Mesothelial cell of epicardium (in vitro differentiated cells): ENCODE measurements at places on chromosomes 16 and 17.

DNA sequence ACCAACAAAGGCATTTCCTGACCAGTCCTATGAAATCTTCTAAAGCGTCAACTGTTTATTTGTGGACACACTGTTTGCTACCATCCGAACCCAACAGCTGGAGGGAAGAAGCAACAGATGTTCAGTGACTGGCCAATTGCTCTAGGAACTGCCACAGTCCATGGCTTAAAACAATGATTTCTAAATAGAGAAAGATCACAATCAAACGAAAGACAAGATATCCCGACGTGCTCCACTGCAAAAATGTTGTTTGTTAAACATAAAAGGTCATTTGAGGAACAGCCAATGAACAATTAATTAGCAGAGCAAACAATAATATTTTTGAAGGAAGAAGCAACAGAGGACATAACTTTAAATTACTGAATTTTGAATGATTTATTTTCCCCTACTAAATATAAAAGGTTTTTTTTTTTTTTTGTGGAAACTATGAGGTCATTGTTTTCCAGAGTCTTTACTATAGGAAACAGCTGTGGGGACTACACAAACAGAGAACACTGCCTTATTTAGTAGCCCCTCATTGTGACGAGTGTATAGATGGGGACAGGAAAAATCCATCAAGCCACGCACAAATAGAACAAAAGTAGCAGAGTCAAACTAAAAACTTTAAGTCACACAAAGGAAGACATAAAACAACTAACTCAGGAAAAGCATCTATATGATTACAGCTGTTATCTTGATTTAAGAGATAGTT, 17.2 kb downstream of the USP31 start:
- no peak for DNase-seq

- DNase-seq, result no peak
Observed at GRCh38 chr16:75379911-75380847, 53.1 kb downstream of the CFDP1 start.

GRCh38 chr16:3950343-3951193, 70.1 kb upstream of the CREBBP start:
- DNase-seq, result peak; percentile 58

DNA sequence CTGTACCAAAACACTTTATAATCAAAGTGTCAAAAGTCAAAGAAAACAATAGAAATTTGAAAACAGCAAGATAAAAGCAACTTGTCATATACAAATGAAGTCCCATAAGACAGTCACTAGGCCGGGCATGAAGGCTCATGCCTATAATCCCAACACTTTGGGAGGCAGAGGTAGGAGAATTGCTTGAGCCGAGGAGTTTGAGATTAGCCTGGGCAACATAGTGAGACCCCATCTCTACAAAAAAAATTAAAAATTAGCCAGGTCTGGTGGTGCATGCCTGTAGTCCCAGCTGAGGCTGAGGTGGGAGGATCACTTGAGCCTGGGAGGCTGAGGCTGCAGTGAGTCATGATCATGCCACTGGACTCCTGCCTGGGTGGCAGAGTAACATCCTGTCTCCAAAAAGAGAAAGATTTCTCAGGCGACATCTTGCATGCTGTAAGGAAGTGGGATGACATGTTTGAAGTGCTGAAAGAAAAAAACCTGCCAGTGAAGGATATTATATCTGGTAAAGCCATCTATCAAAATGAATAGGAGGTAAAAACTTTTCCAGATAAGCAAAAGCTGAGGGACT, 98.7 kb upstream of the NACA2 start:
- no peak for DNase-seq

GRCh38 chr17:82092995-82093751, 4.9 kb downstream of the FASN start:
- no peak for DNase-seq

- DNase-seq, result no peak
Observed at GRCh38 chr16:23785842-23786241, 31.0 kb downstream of the CHP2 start.

DNA sequence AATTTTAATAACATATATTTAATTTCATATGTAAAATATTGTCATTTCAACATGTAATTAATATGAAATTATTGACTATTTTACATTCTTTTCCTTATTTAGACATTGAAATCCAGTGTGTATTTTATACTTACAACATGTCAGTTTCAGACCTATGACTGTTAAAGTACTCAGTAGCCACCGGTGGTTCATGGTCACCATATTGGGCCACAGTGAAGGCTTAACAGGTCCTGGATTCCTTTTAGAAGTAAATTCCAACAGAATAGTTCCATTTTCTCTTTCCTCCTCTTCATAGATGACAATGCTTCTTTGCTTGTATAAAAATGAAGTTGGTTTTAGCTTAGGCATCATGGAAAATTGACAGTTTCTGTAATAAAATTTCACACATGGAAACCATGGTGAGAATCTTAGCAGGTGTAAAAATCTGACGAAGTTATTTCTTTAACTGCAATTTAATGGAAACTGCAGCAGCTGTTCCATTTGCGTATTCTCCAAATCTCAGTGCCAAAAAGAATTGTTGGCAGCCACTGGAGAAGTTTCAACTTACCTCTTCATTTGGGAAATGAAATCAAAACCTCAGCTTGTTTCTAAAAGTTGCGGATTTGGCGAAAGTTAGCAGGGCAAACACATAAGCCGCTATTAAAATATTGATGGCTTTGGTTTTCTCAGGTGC, 231.1 kb downstream of the CDH13 start:
- no peak for DNase-seq

DNA sequence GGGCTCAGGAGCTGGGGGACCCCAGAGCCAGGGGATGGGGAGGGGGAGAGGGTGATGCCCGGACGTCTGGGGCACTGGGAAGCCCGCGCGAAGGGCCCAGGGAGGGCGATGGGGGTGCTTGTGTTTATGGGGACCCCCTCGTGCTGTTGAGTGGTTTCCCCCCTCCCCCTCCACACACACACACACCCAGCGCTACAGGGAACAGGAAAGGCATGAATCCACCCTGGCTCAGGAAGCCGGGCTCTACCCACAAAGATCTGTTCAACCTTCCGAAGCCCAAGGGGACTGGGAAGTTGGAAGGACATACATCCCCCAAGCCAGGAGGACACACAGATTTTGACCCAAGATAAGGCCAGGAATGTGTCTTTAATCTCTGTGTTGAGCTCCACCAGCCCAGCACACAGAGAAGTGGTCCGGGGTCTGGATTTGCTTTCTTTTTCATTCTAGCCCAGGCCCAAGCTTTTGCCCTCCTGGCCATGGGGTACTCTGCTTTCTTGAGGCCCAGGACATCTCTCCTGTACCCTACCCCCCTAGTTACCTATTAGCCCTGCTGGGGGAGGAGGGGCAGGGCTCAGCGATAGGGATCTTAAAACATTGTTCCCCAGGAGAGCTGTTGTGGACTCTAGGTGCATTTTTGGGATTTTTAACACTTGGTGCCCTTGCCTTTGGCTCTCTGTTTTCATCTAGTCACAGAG, 1.2 kb downstream of the UBALD2 start:
- no peak for DNase-seq

DNA sequence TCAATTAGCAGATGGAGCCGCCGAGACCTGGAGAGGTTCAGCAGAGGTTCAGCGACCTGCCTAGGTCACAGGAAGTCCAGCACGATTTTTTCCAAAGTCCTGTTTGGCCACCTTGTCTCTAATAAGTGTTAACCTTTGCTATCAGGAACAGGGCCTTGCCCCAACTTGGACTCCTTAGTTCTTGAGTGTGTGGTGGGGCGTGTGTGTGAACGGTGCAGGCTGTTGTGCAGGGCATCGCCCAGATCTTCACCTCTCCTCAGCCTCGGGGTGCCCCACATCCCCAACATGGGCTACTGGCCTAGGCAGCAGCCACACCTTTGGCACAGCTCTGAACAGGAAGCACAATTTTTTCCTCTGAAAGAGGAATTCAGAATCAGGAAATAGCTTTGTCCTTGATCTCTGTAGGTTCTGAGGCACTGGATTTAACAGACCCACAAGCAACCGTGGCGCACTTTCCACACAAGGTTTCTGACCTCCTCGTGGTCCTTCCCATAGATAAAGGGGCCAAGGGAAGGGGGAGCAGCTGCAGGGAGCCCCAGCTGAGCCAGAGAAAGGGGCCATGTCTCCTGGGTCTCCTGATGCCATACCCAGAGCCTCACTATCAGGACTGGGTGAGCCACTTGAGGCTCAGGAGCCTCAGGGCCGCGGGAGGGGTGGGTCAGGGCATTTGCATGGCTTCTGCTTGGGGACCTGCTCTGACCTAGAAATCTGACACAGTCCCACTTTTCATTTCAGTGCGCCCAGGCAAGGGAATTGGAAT, 10.4 kb downstream of the MPRIP start:
- DNase-seq, result no peak

- no peak for DNase-seq
Observed at GRCh38 chr16:67547423-67548264, 14.7 kb upstream of the CTCF start.

DNA sequence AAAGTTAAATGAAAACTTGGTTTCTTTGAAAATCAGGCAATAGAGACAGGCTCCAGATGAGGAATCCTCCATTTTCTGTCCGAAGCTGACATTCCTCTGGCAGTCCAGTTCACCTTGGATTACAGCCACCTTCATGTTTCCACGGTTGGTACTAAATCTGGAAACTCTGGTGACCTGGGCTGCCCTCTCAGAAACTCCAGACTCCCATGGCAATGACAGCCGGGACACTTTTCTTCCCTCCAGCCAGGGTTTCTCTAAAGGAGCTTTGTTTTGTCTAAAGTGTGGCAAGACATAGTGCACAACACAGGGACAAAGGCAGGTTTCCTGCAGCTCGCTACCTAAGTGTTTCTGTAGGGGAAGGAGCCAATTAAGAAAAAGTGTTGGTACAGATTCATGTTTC, 36.0 kb downstream of the CLUAP1 start:
- no peak for DNase-seq

- no peak for DNase-seq
Observed at GRCh38 chr16:60491273-60491672, 1545.0 kb downstream of the CDH8 start.

DNA sequence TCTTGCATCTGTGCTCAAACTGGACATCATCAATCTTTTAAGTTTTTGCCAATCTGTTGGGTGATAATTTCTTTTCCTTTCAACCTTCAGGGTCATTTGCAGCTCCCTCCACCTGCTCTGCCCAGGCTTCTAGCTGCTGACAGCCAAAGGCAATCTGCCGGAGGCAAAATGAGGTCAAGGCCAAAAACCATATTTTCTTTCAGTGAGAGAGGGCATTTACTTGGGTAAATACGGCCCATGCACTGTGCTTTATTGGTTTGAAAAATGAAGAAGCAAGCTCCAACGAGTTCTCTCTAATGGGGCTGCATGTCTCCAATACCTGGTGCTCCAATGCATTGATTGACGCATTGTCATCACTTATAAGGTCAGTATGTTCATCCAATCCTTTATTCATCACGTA, 23.1 kb downstream of the RBFOX1 start:
- no peak for DNase-seq

DNA sequence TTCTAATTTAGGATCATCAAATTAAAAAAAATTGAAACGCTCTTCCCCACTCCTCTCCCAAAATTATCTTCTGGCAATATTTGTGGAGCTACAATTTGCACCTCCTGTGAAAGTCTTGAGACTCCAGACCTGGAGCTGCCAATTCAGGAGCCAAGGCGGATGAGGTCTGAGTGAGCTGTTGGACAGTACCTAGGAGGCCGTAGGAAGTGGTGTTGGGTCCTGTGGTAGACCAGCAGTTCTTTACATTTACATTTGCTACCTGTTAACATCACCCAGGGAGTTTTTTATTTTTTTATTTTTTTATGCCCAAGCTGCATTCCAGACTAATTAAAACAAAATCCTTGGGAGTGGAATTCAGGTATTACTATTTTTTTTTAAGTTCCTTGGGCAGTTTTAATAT, 271.0 kb downstream of the PHKB start:
- DNase-seq, result no peak

DNA sequence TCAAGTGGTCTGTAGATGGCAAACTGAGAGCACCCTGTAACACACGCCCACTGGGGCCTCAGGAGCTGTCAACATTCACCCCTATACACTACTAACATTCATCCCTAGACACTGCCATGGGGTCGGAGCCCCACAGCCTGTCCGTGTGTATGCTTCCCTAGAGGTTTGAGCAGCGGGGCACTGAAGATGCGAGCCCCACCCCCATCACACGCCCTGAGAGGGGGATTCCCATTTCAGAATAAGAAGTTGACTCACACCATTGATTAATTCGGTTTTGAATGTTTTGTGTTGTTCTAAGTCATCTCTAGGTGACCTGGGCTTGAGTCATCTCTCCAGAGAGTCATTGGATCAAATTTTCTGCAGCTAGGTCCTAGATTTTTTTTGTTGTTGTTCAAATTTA, 37.3 kb upstream of the MMD start:
- DNase-seq, result no peak

GRCh38 chr17:36597226-36597625, 4.2 kb upstream of the MRM1 start:
- DNase-seq, result no peak
